ENCODE measurements at places on chromosomes 11 and 22.

DNA sequence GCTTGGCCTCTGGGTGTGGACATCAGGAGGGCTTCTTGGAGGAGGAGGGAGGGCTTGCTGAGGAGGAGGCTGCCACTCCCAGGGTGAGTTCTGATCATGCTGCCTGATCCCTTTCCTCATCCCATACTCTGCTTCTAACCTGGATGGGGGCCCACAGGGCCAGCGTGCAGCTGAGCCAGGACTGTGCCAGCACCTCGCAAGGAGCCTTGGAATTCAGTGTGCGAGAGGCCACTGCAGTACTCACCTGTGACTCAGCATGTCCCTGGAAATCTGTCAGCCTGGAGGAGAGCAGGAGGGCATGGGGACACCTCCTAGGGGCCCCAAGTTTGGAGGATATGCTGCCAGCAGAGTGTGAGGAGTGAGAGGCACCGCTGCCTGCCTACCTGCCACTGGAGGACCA, 4.2 kb upstream of the GAB4 start:
- no peak for DNase-seq

DNA sequence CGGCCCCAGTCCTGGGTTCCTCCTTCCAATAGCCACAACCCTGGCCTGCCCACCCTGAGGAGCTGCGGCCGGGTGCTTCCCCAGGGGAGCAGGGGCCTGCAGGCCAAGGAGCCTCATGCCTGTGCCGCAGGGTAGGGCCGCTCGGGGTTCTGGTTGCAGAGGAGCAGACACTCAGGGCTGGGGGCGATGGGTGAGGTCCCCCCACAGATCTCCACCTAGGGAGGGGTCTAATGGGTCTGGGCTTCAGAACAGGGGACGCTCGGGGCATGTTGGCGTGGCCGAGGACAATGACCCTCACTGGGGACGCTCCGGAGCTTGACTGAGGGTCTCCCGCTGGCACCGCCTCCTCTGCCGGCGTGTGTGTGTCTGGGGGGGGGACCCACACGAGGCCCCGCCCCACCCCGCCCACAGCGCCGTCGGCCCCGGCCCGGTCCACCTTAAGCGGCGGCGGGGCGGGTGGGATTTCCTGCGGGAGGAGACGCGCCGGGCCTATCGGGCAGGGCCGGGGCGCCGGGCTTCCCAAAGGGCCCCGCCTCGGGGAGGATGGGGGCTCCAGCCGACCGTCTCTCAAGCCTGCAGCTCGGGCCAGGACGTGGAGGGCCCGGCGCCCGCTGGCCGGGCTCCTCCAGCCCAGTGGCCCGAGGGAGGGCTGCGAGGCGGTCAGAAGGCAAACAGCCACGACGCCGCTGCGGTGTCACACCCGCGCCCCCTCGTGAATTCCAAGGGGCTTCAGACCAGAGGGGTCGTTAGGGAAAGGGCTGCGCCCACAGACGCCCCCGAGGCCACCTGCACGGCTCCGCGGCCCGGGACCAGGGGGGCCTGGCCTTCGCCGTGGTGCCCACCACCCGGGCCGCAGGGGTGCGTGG, 640 bp upstream of the ZDHHC8 start:
- DNase-seq, result peak; percentile 13

GRCh38 chr11:134224710-134225664, 516 bp downstream of the VPS26B start:
- DNase-seq, result no peak

DNA sequence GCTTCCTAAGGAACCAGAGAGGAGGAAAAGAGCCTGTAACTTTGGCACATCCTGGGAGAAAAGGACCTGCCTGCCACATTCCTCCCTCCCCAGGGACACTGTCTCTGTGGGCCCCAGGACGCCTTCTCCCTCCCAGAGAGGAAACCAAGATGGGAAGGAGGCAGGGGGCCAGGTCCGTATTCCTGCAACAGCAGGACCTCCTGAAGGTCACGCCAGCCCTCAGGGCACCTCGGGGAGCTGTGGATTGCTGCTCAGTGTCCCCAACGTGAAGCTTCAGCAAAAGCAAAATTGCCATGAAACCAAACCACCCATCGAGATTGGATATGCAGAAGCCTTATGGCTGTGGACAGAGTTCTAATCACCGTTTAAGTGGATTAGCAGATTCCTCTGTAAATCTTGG, 86.7 kb downstream of the ARHGAP8 start:
- no peak for DNase-seq

DNA sequence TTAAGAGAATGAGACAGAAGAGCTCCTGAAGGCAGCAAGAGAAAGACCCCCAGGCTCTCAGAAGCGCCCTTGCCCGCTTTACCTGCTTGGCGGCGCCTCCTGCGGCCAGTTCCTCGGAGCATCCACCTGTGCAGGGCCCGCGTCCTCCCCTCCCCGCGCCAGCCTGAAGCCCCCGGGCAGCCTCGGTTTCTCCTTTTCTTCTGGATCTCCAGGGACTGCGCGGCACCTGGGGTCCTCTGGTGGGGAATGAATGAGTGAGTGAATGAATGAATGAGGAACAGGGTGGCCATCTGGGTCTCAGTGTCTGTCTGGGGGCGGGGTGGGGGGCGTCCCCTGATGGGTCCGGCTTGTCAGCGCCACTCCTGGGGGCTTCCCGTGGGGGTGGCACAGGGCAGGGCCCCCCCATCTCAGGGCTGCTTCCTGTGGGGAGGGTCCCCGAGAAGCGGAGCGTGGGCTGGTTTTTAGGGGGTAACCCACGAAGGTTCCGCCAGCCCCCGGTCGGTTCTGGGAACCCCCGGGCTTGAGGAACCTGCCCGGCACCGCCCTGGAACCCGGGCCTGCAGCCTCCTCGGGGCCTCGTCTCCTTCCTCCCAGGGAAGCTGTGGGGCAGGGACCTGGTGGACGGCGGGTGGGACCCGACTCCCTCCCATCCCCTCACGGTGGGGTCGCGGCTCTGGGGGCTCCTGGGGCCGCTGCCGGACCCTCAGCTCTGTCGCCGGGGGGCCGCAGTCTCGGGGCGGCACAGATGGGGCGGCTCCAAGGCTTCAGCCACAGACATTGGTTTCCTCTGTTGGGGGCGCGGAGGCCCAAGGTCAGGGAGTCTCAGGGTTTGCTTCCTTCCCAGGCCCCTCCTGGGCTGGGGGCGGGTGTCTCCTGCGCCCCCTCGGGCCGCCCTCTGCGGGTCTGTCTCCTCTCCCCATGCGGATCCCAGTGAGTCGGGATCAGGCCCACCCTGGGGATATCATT, 8.3 kb upstream of the KRTAP5-7 start:
- DNase-seq, result no peak

DNA sequence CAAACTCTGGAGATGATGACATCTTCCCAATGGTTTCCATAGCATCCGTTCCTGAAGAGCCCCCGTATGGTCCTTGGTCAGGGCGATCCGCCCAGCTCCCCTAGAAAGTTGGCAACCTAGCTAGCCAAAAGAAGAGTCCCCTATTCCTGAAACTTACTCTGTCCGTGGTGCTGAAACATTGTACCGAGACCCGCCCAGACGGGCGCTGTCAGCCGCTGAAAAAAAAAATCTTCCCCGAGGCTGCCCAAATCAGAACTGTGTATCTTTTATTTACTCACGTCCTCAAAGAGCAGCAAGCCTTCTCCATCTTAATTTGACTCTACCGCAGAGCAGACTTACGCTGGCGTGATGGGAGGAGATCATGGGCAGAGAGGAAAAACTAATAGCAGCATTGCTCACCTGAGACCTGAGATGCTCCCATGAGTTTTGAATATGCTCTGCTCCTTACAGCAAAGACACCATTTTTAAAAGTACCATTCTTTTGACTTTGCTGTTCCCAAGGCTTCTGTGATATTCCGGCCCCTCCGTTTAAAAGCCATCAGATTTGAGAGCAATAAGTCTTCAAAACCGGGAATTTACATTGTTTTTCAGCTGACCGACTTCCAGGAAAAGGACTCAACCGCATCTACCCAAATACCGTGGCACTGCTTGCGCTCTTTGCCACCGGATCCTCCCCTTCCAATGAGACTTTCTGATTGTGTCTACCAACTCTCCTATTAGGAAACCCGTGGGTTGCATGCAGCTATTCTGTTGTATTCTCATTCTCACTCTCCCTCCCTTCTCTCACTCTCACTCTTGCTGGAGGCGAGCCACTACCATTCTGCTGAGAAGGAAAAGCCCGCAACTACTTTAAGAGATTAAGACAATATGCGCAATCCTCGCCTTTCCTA, at the start of gene SLC17A6:
TSS of gene SLC17A6 (plus strand) at position 786 of the 890 bp plus-strand sequence. CDS start 153 bp downstream, outside the sequence.
- DNase-seq, result no peak

- no peak for DNase-seq
Observed at GRCh38 chr11:17383461-17383860, 5.0 kb downstream of the KCNJ11 start.

DNA sequence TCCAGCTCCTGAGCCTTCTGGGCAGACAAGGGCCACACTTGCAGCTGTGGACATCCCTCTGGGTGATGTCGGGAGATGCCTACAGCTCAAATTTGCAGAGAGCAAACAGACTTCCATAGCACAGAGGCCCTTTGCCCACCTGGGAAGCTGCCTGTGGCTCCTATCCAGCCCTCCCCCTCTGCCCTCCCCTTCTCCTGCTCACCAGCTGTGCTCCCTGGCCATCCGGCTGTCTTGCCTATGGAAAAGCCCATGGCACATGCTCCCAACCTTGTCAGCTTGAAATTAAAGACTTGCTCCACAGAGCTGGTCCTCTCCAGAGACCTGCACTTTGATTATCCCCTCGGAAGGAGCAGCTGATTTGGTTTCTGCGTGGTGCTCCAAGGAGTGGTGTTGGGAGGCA, 118.9 kb upstream of the NECTIN1 start:
- no peak for DNase-seq

GRCh38 chr11:72122607-72123006, 10.1 kb upstream of the ANAPC15 start:
- DNase-seq, result no peak

DNA sequence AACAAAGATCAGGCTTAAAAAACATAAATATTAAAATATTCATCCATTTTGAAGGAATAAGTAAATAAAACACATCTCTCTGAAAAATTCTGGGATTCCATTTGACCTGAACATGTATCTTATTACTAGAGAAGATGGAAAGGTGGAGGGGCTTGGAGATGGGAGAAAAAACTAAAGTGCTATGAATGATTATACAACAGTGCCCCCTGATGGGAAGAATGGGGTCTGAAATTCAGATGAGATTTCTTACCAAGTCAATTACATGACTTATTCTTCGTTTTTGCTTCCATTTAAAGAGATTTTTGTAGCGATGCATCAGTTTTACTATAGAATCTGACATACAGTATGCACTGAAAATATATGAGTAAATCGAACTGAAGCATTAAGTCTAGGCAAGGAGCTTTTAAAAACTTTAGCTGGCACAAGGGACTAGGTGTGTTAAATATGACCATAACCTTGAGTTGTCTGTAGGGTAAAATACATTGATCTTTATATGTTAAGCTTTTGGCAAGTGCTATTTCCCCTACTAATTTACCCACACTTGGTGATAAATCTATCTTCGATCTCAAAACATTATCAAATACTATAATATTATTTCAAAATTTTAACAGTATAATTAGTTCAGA, 718.8 kb downstream of the CNTN5 start:
- no peak for DNase-seq
